ENCODE measurements at places on chromosomes 7 and 10.

DNA sequence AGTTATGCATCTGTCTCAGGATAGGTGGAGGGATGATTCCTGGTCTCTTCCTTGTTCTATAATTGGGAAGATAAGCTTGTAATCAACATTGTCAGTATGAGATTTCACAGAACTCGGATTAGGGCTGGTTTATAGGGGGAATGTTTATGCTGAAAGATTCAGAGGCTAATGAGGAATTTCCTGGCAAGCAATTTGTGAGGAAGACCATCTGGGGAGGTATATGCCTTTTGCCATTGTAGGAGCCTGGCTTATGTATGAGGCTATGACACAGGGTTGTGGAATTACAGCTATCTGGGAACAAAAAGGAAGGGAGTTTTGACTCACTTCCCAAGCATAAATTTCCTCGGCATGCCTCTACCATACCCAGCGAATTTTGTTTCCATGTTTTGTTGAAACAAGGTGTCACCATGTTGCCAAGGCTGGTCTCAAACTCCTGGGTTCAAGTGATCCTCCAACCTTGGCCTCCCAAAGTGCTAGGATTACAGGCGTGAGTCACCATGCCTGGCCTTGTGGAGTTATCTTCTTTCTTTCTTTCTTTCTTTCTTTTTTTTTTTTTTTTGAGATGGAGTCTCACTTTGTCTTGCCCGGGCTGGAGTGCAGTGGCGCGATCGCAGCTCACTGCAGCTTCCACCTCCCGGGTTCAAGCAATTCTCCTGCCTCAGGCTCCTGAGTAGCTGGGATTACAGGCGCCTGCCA is 1.6 kb upstream of the COPS6 start:
- peak; percentile 80 for DNase-seq

- peak; percentile 51 for DNase-seq
These were observed 94.3 kb upstream of the PDE1C start for GRCh38 chr7:32164341-32164996.

- DNase-seq: no peak
These were observed 93.0 kb upstream of the ODAD2 start for GRCh38 chr10:28091913-28092312.

DNA sequence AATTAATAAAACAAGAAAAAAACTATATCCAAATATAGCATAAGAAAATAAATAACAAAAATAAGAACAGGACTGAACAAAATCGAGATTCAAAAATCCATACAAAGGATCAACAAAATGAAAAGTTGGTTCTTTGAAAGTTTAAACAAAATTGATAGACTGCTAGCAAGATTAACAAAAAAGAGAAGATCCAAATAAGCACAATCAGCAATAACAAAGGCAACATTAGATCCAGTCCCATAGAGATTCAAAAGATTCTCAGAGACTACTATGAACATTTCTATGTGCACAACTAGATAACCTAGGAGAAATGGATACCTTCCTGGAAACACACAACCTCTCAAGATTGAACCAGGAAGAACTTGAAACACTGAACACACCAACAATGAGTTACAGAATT is 534.6 kb downstream of the PCDH15 start:
- DNase-seq: no peak

DNA sequence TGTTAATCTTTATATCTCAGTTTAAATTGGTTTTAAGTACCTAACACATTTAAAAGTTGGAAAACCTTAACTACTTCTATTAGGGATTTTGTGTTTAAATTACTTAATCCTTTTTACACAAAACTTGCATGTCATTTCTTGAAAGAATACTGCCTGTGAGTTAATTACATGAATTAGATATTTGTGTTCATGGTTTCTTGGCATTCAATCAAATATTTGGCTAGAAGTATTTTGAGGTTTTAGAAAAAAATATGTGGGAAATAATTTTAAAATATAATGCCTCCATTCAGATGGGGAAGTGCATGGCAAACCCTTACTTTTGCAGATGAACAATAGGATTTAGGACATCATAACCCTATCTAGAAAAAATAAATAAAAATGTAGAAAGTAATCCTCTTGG is 186.5 kb upstream of the SEMA3E start:
- no peak for DNase-seq

- DNase-seq: no peak
These were observed 63.7 kb upstream of the LRRC17 start for GRCh38 chr7:102849079-102849478.

DNA sequence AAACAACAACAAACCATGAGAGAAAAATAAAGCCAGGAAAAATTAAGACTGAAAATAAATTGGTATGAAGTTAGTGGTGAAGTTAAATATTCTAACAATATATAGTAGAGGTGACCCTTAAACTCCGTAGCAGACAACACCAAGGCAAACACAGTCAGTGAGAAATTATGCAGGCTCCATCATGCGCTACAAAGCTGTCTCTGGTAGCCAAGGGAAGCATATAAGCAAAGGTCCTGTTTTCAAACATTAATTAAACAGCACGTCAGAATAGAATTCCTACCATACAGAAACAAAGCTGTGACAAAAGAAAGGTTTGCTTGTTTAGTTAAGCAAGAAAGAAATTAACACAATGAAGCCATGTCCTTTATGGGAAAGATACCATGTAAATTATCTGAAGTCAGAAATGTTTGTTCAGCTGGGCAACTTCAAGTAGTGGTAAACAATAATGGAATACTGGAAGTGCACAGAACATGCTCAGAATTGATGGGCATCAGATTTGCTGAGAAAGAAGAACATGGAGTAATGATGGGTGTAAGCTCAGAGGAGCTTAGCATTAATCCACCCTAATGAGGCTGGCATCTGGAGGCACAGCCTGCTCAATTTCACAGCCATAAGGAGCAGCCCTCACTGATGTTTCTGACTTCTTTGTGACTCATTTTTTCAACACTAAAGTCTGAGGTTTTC is 75.7 kb downstream of the IGF2BP3 start:
- DNase-seq: no peak

- DNase-seq: no peak
These were observed 49.5 kb upstream of the ZNF32 start for GRCh38 chr10:43698156-43698555.
